ENCODE measurements at places on chromosomes 7 and 10. TPM values are rescaled to one million over a fixed set of nuclear protein-coding genes. Genes with fewer than 3 reads are reported as not detected.

LEP gene
- not detected for total RNA-seq

DNA sequence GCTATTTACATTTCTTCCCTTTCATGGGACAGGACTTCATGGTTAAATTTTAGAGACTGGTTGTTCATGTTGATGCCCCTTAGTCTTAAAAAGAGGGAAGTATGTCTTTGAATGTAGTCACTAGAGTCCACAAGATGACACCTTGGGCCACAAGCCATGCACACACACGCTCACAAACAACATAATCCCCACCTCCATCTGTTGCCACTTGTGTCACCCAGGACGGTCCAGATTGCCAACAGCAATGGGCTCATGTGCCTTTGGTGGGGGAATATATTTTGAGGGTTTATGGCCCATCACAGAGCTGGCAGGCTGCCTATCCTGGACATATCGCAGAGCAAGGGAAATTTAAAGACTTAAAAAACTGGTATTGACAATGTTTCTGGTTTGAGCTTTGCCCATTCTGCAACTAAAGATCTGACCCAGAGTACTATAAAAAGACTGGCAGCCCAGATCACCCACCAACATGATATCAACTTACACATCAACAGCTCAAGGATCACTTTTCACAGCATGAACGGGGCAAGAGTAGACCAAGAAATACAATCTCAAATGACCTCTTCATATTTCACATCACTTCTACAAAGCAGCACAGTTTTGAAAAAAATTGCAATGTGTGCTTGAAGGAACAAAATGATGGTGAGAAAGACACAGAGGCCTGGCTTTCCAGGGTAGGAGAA lies 50.5 kb downstream of the STRA8 start:
- no peak for DNase-seq

DNA sequence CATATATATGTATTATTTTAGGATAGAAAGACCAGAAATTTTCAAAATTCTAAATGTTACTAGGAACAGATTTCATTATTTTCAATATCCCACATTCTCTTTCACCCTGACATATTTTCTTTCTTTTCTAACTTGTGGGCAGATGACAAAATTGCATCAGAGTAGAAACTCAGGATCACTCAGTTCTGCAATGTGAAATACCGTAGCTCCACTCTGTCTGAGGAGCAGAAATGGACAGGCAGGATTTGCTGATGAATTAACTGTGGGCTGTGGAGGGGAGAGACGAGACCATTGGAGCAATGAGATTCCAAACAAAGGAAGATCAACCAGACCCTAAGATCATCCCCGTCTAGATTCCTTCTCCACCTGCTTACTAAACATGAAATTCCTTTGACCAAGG lies 37.0 kb upstream of the SVOPL start:
- DNase-seq, result no peak

GRCh38 chr10:111824128-111824527 lies 359.4 kb downstream of the GPAM start:
- no peak for DNase-seq

GRCh38 chr10:17609523-17610079 lies 7.6 kb downstream of the HACD1 start:
- no peak for DNase-seq

GRCh38 chr10:34955391-34955790 lies 134.8 kb downstream of the CUL2 start:
- no peak for DNase-seq

DNA sequence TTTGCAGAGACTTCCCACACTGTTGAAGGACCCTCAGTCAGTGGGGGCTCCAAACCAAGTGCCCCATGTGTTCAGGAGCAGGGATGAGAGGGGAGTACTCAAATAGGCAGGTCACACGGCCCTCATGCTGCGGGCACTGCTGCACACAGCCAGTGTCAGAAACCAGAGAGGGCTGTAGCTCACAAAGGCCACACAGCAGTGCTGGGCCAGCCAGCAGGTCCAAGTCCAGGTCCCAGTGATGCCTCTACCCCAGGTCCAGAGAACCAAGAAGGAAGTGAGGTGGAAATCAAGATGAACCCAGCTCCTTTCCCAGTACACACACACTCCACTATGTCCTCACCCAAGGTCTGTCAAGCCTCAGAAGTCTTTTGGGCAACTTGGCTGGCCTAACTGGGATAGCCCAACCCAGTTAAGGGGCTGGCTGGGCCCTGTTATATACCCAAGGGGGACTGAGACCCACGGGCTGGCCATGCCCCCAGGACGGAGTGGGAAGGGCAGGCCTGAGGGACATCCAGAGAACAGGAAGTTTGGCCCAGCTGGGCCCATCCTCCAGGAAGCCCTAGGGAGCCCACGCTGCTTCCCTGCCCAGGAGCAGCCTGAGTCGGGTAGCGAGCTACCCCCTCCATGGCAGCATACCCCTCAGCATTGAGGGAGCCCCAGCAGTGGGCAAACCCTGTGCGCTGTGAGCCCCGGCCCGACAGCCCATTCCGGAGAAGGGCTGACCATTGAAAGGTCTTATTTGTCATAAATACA lies 24.3 kb downstream of the GRID1 start:
- peak; percentile 15 for DNase-seq

ZNF425 gene
- 3.4 TPM for total RNA-seq

- DNase-seq, result no peak
Observed at GRCh38 chr7:98653601-98654310, 36.7 kb downstream of the NPTX2 start.

DNA sequence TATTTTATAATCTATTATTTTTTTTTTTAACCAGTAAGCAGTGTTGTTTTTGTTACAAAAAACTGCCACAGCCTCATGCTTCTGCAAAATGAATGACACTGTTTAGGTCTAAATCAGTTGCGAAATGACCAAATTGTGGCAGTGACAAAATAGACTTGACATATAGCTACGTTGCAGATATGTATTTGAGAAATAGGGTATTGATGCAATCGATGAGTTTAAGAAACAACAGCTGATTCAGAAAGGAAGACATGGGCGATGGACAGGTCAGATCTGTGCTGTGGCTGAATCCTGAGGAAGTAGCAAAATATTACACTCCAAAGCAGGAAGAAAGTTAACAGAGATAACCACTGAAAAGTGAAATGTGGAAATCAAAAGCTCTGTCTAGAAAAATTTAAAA lies 89.0 kb upstream of the STEAP4 start:
- no peak for DNase-seq

DNA sequence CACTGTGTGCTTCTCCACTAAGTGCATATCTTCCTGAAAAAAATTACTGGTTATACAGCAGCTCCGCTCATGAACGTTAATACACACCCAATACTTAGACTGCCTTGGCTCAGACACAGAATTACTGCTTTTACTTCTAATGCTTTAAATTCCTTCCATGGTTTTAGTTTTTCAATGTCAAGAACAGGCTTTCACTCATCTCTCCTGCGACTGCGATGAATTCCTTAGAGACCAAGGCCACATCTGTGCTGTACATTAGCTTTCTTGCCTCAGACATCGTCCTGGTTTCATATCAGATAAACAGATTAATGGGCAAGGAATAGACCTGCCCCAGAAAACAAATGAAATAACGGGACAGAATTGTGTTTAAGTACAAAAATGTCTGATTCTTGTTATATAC lies 120.2 kb downstream of the CYP26A1 start:
- no peak for DNase-seq

AOAH gene
- total RNA-seq, result 3.2 TPM

- DNase-seq, result no peak
Observed at GRCh38 chr7:84226759-84227158, 32.2 kb upstream of the SEMA3A start.

GRCh38 chr10:9052767-9053166 lies 998.3 kb downstream of the GATA3 start:
- DNase-seq, result no peak

DNA sequence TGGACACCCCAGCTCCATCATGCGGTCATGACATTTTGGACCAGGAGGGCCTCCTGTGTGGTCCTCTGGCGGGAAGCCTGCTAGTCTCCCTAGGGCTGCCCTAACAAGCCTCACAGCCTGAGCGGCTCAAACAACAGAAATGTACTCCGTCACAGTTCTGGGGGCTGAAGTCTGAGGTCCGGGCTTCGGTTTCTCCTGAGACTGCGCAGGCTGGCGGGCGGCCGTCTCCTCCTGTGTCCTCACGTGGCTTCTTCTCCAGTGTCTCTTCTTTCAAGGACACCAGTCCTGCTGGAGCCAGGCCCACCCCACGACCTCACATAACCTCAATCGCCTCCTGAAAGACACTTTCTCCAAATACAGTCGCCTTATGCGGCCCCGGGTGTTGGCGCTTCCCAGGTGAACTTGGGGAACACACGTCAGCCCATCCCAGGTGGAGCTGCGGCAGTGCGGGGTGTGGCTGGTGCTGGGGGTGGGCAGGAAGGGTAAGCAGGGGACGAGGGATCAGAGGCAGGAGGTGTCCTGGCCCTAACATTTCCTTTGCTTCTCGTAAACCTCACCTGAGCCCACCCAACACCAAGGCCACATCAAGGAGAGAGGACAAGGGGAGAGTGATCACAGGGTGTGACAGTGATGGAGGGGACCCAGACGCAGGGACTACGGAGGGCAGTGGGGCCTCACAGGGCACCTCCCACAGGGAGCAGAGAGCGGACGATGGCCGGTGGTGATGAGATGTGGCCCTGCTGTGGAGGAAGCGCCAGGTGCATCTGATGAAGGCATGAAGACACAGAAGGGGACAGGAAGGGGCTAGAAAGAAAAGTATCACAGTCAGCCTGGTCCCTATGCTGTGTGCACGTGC lies 580.6 kb downstream of the PTPRN2 start:
- DNase-seq, result no peak

FAM200A gene
- total RNA-seq, result 2.6 TPM

SUN3 gene
- total RNA-seq, result not detected

GRCh38 chr10:71439670-71440425 lies 43.1 kb downstream of the CDH23 start:
- no peak for DNase-seq

DNA sequence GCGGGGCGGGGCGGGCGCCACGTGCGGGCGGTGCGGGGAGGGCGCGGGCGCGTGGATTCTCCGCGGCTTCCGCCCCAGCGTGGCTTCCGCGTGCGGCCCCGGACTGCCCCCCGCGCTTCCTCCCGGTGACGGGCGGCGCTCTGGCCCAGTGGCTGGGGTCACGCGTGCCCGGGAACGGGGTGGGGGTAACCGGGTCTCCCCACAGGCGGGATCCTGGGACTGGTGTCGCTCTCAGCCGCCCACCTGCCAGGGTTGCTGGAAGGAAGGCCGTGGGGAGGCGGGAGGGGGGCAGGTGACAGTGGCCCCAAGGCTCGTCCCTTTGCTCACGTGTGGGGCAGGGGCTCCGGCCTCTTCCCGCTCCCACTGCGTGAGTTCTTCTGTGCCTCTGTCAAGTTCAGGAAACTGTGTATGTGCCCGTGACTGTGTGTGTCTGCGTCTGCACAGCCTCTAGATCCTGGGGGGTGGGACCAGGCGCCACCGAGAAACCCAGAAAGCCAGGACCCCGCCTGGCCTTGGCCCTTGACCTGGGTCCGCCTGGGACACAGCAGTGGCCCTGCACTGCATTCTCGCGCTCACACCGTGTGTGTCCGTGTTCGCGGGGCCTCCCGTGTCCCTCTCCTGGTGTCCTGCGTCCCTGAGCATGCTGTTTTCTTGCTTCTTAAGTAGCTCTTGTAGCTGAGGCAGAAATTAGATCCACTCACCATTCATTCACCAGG lies 919 bp downstream of the MAFK start:
- peak; percentile 33 for DNase-seq

MMP21 gene
- not detected for total RNA-seq

DNA sequence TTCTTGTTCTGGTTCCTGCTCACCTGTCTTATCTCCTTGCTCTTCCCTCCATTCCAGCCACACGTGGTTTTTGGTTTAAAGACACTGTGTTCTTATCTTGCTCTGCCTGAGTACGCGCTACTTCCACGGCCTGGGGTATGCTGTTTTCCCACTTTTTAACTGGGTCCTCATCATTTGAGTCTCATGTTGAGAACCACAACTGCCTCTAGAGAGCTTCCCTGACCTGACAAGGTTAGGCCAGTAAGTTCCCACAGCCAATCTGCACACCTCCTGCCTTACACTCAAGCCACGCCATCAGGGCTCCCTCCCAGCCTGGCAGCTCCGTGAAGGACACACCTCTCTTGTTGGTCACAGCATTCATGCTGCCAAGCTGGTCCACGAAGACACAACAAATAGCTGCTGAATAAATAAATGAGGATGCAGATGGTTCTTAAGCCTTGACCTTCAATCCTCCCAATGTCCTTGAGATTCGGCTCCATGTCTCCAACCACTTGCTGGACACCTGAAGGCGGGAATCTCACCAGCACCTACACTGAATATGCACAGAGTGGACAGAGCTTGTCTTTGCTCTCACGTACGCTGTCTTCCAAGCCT lies 201.7 kb upstream of the KLF14 start:
- no peak for DNase-seq

GRCh38 chr10:98353170-98353569 lies 61.8 kb downstream of the PYROXD2 start:
- DNase-seq, result no peak

DNA sequence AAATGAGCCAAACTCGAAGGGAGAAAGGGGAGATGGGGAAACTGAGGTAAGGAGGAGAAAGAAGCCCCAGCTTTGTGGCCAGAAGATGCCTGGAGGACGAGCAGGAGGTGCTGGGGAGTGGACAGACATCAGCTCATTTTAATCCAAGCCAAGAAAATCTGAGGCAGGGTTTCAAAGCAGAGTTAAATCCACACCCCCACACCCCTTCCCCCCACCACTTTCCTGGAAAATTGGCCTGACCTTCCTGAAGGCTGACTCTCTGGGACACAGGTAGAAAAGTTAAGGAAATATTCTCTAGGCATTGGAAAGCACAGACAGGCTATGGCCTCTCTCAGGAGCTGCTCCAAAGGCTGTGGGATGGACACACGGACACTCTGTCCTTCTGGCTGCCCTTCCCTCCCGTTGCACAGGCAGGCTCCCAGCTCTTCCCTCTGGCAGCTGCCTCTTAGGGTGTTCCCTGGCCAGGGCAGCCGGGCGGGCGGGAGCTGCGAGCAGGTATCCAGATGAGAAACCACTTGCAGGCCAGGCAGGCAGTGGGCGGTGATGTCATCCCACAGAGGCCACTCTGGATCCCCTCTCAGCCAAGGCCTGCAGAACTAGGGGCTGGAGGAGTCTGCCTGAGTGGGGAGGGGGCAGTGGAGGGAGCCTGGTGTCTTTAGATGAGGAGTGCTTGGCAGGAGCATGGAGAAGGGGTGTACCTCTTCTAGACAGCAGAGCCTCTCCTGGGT lies 171.8 kb downstream of the NEURL1 start:
- no peak for DNase-seq

GRCh38 chr7:142864980-142865747 lies 10.3 kb downstream of the EPHB6 start:
- DNase-seq, result no peak

DNA sequence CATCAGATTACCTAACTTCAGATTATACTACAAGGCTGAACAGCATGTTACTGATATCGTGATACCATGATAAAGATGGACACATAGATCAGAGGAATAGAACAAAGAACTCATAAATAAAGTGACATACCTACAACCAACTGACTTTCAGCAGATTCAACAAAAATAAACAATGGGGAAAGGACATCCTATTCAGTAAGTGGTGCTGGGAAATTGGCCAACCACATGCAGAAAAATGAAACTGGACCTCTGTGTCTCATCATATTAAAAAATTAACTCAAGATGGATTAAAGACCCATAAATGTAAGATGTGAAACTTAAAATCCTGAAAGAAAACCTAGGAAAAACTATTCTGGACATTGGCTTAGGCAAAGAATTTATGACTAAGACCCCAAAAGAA lies 158.6 kb downstream of the ZEB1 start:
- no peak for DNase-seq
